Heart right ventricle (tissue), 16 donors: ENCODE measurements at places on chromosomes 7 and 10. TPM values are rescaled to one million over a fixed set of nuclear protein-coding genes. Genes with fewer than 3 reads are reported as not detected.

DNA sequence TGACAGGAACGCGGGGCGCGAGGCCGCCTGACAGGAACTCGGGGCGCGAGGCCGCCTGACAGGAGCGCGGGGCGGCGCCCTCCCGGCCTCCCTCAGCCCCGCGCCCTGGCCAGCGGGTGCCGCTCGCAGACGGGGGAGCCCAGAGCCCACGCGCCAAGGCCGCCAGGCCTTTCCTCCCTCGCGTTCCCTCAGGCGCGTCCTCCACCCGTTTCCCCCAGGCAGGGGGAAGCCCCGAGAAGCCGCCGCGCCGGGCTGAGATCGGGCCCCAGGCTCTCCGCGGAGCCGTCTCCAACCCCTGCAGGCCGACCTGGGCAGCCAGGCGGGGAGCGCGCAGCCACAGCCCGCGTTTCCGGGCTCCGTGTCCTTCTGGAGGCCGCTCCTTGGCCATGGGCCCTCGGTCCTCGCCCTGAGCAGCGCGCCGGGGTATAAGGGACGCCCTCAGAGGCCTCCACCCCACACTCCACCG is 17.7 kb downstream of the PTPRN2 start:
- H3K27ac ChIP-seq, result no peak overlapping the region
- H3K27me3 ChIP-seq, result peaks cover 66% of the 10 kb centered on the region
- no peaks in the 10 kb centered on the region for H3K4me1 ChIP-seq

- no peak for DNase-seq
- H3K4me1 ChIP-seq, result peaks cover 4% of the 10 kb centered on the region
- H3K36me3 ChIP-seq, result no peaks in the 10 kb centered on the region
Measured at GRCh38 chr10:89296220-89296648, 5.6 kb upstream of the IFIT2 start.

DNA sequence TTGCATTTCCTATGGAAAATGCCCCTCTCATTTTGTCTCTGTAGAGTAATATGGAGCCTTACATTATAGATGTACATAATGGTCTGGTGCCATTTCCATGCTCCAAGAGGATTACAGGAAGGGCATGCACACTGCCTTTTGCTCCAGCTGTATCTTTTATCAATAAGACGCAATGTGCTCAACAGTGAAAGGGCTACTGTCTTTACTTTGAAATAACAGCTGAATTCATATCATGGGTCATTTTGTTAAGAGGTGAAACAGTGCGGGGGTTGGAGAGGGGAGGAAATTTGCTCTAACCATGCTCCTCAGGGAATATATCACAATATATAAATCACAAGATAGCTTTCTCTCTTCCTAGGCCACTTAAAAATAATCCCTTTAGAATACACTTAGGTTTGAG is 77.7 kb downstream of the ICA1 start:
- no peaks in the 10 kb centered on the region for H3K27me3 ChIP-seq
- no peak overlapping the region for H3K4me3 ChIP-seq
- no peak for DNase-seq
- H3K36me3 ChIP-seq, result no peaks in the 10 kb centered on the region

- no peak overlapping the region for H3K4me3 ChIP-seq
Measured at GRCh38 chr7:114933658-114934057, 11.8 kb downstream of the MDFIC start.

- H3K27me3 ChIP-seq, result no peaks in the 10 kb centered on the region
- DNase-seq, result no peak
- no peaks in the 10 kb centered on the region for H3K36me3 ChIP-seq
- H3K27ac ChIP-seq, result no peak overlapping the region
Measured at GRCh38 chr10:77390481-77390891, 247.1 kb downstream of the KCNMA1 start.

DNA sequence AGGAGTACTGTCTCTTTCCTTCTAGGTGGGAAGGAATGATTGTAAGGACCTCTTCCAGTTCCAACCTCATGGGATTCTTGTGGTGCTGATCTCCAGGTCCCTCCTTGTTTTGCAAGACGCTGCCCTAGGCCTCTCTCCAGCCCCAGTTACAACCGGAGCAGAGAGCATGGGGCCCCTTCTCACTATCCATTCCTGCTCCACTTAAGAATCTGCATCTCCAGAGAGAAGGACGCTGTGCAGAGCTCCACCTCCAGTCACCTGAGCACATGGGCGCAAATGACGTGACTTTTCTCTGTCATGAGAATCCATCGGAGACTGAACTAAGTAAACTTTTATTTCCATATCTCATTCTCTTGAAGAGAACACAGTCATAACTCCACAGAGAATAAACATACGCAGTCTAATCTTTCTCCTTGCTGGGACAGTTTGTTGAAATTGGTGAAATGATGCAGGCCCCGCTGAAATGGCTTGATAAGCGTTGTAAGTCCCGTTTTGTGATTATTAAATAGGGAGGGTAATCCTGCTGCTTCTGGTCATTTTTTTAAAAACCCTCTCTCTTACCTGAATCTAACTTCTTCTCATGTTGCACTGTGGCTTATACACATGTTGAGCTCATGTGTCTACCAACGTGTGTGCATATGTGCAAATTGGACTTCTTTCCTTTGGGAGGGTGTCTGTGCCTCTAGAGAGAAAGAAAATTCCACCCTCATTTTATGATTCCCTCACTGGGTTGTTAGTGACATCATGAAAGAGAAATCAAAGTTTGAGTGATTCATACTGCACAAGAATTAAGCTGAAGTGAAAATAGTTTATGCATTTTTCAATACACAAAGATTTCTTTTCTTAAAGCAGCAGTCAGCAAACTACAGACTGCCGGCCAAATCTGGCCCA is 133.2 kb upstream of the TBX20 start:
- H3K4me1 ChIP-seq, result no peaks in the 10 kb centered on the region
- DNase-seq, result peak; percentile 32
- no peak overlapping the region for H3K4me3 ChIP-seq

- no peaks in the 10 kb centered on the region for H3K36me3 ChIP-seq
- no peaks in the 10 kb centered on the region for H3K27me3 ChIP-seq
- H3K27ac ChIP-seq, result peak overlapping the region; percentile 77
- no peak for DNase-seq
Measured at GRCh38 chr7:30430777-30431176, 47.8 kb downstream of the NOD1 start.

Gene CALCR
- total RNA-seq, result not detected

DNA sequence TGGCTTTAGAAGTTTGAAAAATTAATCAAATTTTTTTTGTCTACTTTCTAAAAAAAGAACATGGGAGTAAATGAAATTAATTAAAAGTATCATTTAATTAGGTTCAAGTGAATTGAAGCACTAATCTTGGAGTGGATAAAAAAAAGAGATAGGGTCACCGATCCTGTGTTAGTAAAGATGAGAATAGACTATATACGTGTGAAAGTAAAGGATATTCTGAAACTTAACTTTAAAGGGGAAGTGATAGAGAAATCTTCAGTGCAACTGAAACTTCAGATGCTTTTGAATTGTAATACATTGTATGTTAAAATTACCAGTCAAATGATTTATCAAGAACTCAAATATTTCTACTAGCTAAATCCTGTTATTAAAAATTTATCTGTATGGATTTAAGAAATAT is 4.8 kb downstream of the NHLRC2 start:
- H3K27me3 ChIP-seq, result no peaks in the 10 kb centered on the region
- no peaks in the 10 kb centered on the region for H3K4me1 ChIP-seq
- H3K36me3 ChIP-seq, result peaks cover 53% of the 10 kb centered on the region
- H3K4me3 ChIP-seq, result no peak overlapping the region

GRCh38 chr7:24566274-24566673 is 7.0 kb upstream of the PALS2 start:
- no peak overlapping the region for H3K4me3 ChIP-seq
- H3K36me3 ChIP-seq, result no peaks in the 10 kb centered on the region
- DNase-seq, result no peak

- no peaks in the 10 kb centered on the region for H3K4me1 ChIP-seq
- DNase-seq, result no peak
- H3K27me3 ChIP-seq, result no peaks in the 10 kb centered on the region
- no peak overlapping the region for H3K4me3 ChIP-seq
- H3K36me3 ChIP-seq, result peaks cover 2% of the 10 kb centered on the region
- H3K27ac ChIP-seq, result no peak overlapping the region
Measured at GRCh38 chr10:12788277-12788676, 213.2 kb downstream of the CCDC3 start.

GRCh38 chr7:50723173-50723572 is 59.5 kb downstream of the GRB10 start:
- H3K27ac ChIP-seq, result no peak overlapping the region
- peaks cover 86% of the 10 kb centered on the region for H3K4me1 ChIP-seq
- peaks cover 6% of the 10 kb centered on the region for H3K36me3 ChIP-seq
- no peak overlapping the region for H3K4me3 ChIP-seq
- H3K27me3 ChIP-seq, result no peaks in the 10 kb centered on the region

Gene C10orf105
- 0.12 TPM for total RNA-seq

DNA sequence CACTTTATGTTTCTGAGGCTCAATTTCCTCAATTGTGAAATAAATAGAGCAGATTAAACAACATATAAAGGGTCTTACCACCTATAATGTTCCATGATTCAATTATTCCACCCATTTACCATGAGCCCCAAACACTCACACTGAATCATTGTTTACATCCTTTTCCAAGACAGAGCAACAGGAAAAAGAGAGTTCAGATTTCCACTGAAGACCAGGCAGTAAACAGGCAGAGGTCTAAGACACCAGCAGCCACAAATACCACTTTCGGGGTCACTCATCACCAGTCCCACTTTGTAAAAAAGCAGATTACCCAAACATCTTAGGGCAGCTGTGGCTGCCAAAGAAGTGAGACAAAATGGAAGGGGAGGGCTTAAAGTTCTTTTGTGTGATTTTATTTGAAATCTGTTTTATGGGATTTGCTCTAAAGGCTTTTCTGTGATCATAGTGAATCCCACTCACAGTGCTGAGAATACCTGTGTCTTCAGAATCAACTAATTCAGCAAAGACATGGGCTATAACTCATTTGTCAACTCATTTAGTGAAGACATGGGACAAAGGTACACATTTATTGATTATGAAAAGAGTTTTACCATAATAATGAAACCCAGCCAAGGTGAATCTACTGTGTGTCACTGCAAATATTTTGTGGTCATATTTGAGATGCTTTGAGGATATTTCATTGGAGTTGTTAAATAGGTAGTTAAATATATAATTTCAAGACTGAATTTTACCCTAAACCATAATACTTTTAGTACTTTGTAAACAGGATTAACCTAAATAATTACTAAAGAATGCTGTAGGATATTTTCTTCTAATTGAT is 24.8 kb upstream of the DLD start:
- H3K36me3 ChIP-seq, result no peaks in the 10 kb centered on the region
- H3K27ac ChIP-seq, result no peak overlapping the region
- DNase-seq, result no peak
- no peak overlapping the region for H3K4me3 ChIP-seq

DNA sequence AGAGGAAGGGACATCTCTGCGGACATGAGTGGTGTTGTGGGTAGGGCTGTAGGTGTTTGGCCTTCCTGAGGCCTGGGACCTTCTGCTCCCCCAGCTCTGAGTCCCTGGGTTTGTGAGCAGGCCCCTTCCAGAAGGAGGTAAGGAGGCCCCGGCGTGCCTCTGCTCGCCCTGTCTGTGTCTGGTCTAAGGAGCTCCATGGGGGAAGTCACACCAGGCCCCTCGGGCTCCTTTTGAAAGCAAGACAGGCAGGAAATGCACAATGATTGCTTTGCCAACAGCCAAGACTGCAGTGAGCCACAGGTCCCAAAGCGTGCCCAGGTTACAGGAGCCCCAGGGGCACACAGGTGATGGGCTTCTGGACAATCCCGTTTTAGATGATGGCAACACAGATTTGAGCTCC is 89.5 kb downstream of the FAM53B start:
- H3K4me1 ChIP-seq, result peaks cover 91% of the 10 kb centered on the region
- no peaks in the 10 kb centered on the region for H3K27me3 ChIP-seq
- no peak for DNase-seq
- H3K27ac ChIP-seq, result peak overlapping the region; percentile 79
- peaks cover 5% of the 10 kb centered on the region for H3K36me3 ChIP-seq

- H3K27me3 ChIP-seq, result no peaks in the 10 kb centered on the region
- peaks cover under 1% of the 10 kb centered on the region for H3K4me1 ChIP-seq
- DNase-seq, result no peak
Measured at GRCh38 chr10:104498347-104499081, 142.6 kb upstream of the SORCS3 start.

- no peak overlapping the region for H3K4me3 ChIP-seq
- H3K27ac ChIP-seq, result peak overlapping the region; percentile 60
- H3K27me3 ChIP-seq, result no peaks in the 10 kb centered on the region
- H3K36me3 ChIP-seq, result no peaks in the 10 kb centered on the region
- no peak for DNase-seq
Measured at GRCh38 chr10:4373612-4374011, 452.4 kb upstream of the AKR1E2 start.

- no peak for DNase-seq
- H3K27me3 ChIP-seq, result no peaks in the 10 kb centered on the region
- H3K36me3 ChIP-seq, result peaks cover 84% of the 10 kb centered on the region
- H3K4me3 ChIP-seq, result no peak overlapping the region
- no peak overlapping the region for H3K27ac ChIP-seq
- no peaks in the 10 kb centered on the region for H3K4me1 ChIP-seq
Measured at GRCh38 chr7:158945519-158945918, 89.2 kb downstream of the DYNC2I1 start.

Gene OR2A5
- not detected for total RNA-seq

Gene DTX2
- 10.9 TPM for total RNA-seq

DNA sequence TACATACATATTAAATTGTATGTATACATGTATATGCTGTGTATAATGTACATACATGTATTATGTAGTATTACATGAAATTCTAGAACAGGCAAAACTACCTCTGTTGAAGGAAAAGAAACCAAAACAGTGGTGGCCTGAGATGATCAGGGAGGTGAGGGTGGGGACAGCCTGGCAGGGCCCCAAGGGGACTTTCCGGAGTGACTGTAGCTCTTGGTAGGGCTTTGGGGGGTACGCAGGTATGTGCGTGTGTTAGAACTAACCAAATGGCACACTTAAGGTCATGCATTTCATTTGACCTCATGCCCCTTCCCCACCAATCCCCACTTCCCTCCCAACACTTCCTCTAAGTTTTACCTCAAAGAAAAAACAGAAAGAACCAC is 31.3 kb downstream of the CTBP2 start:
- peaks cover 32% of the 10 kb centered on the region for H3K36me3 ChIP-seq
- H3K27me3 ChIP-seq, result no peaks in the 10 kb centered on the region
- no peak overlapping the region for H3K27ac ChIP-seq
- no peak for DNase-seq

DNA sequence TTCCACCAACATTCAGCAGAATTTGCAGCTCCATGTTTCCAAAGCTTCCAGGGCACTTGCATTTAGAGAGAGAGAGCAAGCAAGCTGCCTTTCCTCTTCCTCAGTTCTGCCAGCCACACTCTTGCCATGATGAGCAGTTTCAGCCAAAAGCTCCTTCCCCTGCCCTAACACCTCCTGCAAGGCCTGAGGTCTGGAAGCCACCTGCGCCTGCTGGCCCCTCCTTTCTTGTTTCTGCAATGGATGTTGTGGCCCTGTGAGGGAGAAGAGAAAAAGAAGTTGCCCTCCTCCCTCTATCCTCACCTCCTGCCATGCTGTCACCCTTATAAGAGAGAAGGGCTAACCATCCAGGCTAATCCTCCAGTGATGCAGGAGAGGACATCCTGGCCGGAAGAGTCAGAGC is 48.7 kb downstream of the IKZF1 start:
- no peak overlapping the region for H3K4me3 ChIP-seq
- no peaks in the 10 kb centered on the region for H3K27me3 ChIP-seq
- no peak overlapping the region for H3K27ac ChIP-seq
- no peak for DNase-seq

GRCh38 chr10:91513598-91514424 is 103.7 kb downstream of the HECTD2 start:
- no peak for DNase-seq
- H3K27ac ChIP-seq, result no peak overlapping the region
- H3K27me3 ChIP-seq, result no peaks in the 10 kb centered on the region
- no peak overlapping the region for H3K4me3 ChIP-seq

Gene WNT8B
- not detected for total RNA-seq
